ENCODE measurements at places on chromosomes 4 and X. TPM values are rescaled to one million over a fixed set of nuclear protein-coding genes. Genes with fewer than 3 reads are reported as not detected.
A peak's percentile ranks its signal among the peaks of the same experiment; 100 is the strongest.

DNA sequence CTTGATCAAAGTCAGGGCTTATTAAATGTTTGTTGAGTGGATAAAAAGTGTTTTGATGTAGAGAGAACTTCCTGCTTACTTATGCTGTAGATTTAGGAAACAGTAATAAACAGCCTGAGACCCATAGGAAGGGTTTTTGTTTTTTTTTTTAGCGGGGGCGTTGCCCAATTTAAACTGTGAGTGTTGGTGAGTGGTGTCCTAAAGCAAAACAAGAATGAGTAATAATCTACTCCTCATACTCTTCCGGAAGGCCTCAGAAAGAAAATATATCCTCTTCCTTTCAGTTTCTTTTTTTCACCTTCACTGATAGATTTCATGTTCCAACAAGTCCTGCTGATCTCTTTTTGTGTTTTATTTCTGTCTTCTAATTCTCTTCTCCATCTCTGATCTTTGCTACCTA lies 104.4 kb upstream of the SCML1 start:
- no peak for DNase-seq

GRCh38 chrX:103883533-103883932 lies 51.5 kb upstream of the RAB9B start:
- DNase-seq: no peak

DNA sequence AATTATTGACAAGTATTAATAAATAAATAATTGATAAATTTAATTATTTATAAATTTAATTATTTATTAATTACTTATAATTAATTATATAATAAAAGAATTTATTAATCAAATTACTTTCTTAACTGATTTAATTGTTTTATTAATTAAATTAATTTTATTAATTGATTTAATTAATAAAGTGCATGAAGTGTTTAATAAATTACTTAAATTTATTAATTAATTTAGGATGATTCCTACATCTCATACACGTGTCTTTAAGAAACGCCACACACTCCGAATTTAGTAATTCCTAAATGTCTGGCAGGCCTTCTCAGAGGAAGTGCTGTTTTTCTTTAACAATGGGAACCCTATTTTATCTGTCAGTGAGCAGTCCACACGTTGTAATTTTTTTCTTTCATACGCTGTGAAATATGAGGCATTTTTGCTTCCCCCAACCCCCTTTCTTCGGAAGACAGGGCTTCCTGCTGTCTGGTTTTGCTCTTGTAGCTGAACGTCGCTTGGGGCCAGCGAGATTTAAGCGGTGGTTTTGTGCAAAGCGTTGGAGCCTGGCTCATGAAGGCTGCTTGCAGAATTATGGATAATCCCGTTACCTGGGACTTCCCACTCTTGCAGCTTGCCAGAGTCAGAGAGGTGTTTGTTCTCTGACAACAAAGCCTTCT lies 46.8 kb downstream of the CRLF2 start:
- DNase-seq: peak; percentile 68

- DNase-seq: peak; percentile 92
These were observed 24.6 kb upstream of the ANTXR2 start for GRCh38 chr4:80097400-80098177.

- no peak for DNase-seq
These were observed 142.4 kb downstream of the KLHL8 start for GRCh38 chr4:87077914-87078585.

The PWWP3B gene
- 9.3 TPM for total RNA-seq

- no peak for DNase-seq
These were observed 76.6 kb downstream of the ITIH6 start for GRCh38 chrX:54721424-54721823.

DNA sequence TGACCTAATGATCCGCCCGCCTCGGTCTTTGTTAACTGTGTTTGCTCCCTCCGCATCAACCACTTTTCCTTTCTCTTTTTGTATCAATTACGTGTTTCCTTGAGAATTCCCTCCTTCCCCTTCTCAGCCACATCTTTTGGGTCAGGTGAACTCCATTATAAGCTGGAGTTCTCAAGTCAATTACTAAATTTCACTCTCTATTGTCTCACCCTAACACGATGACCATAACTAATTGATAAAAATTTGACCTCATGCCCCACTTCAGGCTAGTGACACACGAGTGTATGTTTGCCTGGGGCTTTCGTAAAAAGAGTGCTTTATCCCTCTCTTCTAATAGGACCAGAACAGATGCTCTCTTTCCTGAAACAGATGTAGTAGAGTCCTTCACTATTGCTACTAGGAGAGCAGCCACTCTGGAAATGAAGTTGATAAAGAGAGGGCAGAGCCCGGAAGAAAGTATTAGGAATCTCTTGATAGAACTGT lies 403.6 kb upstream of the ANXA10 start:
- DNase-seq: peak; percentile 71

The GAGE12H gene
- not detected for total RNA-seq

GRCh38 chrX:155231163-155231562 lies 14.9 kb downstream of the VBP1 start:
- no peak for DNase-seq

DNA sequence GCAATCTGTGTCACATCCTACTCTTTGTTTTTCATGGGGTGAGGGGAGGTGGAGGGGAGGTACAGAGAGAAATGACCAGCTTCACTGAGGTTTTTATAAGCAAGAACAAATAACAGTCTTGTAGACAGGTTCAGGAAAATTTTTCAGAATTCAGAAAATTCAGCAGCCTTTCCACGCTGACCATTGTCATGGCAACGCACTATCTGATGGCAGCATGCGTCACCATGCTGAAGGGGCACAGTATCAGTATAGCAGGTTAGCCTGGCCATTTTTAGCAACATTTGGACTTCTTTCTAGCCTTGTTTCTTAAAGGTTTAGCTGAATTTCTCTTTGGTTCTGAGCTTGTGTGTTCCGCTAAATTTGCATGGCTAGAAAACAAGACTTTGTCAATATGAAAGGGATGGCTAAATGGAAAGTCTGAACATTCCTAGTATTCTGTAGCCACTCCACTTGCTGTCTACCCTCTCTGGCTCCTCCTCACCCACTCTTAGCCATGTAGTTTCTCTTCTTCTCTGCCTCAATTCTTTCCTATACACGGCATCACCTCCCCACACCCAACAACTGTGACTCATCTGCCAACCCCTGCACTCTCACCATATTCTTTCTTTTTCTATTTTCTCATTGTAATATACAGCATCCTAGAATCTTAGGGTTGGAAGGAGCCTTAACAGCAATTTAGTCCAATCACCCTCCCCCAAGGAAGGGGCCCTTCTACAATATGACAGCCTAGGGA lies 42.7 kb upstream of the CITED1 start:
- no peak for DNase-seq

The CXCL11 gene
- not detected for total RNA-seq

DNA sequence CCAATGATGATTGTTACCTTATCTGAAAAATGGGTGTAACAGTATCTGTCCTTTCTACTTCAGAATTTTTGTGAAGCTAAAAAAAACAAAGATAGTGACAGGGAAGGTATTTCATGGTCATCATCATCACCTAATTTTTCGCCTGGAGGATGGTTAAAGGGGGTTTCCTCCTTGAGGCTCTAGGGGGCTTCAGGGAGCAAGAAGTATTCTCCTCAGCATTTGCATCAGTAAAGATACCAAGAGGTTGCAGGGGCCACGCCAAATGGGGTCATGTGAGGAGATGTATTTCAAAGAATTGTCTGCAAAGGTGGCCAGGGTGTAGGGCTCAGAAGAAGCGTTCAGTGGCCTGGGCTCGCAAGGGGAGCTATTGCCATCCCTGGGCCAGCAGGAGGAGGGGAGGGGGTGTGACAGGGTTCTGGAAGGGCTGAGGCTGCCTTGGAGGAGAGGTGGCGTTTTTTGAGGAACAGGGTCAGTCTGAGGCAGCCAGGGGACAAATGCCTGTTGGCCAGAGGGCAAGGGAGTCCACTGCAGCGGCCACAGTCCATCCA lies 7.3 kb upstream of the NSG1 start:
- no peak for DNase-seq

The JCHAIN gene
- total RNA-seq: not detected

- peak; percentile 61 for DNase-seq
These were observed 211.9 kb upstream of the UGT8 start for GRCh38 chr4:114386637-114387233.

GRCh38 chr4:85476381-85476780 lies 1.4 kb downstream of the ARHGAP24 start:
- peak; percentile 45 for DNase-seq

The ZNF185 gene
- total RNA-seq: 0.26 TPM

DNA sequence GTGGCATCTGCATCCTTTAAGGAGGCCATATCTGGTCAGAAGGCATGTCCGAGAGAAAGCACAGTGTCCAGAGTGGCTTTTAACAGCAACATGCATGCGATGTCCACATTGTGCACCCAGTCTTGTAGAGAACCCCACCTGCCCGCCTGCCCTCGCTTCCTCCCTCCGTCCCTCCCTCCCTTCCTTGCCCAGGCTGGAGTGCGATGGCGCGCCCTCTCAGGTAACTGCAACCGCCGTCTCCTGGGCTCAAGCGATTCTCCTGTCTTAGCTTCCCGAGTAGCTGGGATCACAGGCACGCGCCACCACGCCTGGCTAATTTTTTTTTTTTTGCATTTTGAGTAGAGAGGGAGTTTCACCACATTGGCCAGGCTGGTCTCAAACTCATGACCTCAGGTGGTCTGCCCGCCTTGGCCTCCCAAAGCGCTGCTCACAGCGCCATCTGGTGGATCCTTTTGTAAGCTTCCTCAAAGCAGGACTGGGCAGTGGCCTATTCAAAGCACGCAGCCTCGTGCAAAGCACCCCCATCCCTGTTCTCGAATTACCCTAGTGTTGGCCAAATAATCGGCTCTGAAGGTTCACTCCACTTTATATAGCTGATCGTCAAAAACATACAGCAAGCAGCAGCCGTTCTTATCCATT lies 15.0 kb downstream of the BRCC3 start:
- peak; percentile 46 for DNase-seq

GRCh38 chrX:105526431-105526830 lies 295.9 kb upstream of the NRK start:
- DNase-seq: no peak

The TMEM31 gene
- total RNA-seq: not detected

The SPATA18 gene
- total RNA-seq: not detected

- DNase-seq: no peak
These were observed 8.8 kb upstream of the NKX1-1 start for GRCh38 chr4:1414831-1415680.

GRCh38 chrX:10079231-10079630 lies 77.5 kb upstream of the CLCN4 start:
- DNase-seq: no peak

The SHOX gene
- not detected for total RNA-seq

DNA sequence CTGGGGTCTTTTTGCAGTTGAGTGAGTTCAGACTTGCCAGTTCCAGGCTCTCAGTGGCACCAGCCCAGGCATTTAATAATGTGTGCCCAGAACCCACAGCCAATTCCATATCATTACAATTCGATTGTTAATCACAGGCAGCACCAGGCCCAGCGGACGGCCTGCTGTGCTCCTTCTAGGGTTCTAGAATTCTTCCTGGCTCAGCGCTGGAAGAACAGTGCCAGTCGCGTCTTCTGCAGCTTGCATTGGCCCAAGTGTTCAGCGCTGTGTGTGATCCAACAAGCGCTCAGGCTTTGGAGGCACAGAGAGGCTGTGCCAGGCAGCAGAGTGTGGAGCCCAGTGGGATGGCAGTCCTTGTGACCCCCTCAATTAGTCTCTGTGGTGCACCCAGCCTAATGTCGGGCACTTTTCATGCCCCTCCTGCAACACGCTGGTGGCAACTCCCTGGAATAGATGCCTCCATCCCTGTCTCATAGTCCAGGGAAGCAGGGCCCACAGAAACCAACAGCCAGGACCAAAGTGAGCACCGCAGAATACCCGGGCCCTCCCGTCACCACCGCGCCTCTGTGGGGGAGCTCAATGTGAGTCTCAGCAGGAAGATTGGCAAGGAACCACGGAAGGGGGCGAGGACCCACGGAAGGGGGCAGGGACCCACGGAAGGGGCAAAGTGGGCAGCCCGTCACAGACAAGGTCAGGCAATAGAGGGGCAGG lies 193.2 kb downstream of the AFAP1 start:
- DNase-seq: no peak

GRCh38 chr4:83207497-83208101 lies 77.0 kb downstream of the COQ2 start:
- peak; percentile 51 for DNase-seq

The TMEM271 gene
- 1.4 TPM for total RNA-seq

DNA sequence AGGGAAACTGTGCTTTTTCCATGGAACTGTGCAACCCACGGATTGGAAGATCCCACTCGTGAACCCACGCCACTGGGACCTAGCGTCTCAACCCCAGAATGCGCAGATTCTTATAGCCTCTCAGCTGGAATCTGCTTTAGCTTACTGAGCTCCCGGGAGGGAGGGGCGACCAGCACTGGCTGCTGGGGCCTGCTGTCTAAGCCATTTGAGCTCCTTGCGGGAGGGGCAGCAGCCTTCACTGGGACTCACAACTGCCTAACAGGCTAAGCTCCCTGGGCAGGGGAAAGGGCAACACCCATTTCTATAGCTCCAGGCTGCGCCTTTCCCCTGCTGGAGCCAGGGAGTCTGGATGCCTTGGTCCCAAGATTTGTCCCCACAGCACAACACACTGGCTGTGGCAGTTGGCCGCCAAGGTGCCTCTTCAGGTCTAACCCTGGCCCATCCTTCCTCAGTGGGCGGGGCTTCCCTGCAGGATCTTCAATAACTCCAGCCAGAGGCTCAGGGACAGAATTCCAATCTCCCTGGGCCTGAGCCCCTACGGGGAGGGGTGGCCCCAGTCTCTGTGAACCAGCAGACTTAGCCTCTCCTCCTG lies 451.7 kb upstream of the PITX2 start:
- no peak for DNase-seq

- no peak for DNase-seq
These were observed 97.0 kb upstream of the PDHA2 start for GRCh38 chr4:95742872-95743271.

The MTMR8 gene
- total RNA-seq: not detected

The TAF9B gene
- total RNA-seq: 44.8 TPM

DNA sequence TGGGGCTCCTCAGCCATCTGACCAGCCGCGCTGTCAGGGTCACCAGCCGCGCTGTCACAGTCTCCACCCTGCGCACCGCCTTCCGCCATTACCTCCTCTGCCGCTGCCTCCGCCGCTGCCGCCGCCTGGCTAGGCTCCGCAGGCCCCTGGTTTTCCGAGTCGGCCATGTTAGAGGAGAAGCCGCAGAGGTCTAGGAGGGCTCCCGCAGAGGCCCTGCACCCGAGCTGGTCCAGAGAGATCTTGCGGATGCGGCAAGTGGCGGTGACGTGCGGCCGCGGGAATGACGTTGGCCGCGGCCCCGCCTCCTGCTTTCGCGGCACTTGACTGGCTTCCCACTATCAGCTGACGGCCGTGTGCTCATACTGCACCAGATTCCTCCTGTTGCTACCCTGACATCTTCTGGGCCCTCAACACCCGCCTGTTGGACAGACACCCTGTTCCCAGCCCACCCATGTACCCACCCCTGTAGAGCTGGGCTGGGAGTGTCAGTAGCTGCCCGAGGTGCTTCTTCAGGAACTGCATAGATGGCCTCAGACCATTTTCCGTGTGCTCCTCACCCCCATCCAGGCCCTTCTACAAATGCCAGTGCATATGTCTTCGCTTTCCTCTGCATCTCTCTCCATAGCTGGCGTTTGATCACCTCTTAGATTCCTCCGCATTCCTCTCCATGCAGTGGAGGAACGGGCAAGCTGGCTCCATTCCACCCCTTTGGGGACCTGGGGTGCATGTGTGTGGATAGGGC lies at the start of gene NAP1L5:
Gene NAP1L5, minus strand, starts transcription at position 242 of the 742 bp plus-strand sequence. Its CDS starts 75 bp downstream, at position 167.
- peak; percentile 74 for DNase-seq

GRCh38 chrX:67734111-67734753 lies 190.4 kb downstream of the AR start:
- no peak for DNase-seq

Measured in SJCRH30 (cell line).